ENCODE measurements at places on chromosomes 2 and 18.

DNA sequence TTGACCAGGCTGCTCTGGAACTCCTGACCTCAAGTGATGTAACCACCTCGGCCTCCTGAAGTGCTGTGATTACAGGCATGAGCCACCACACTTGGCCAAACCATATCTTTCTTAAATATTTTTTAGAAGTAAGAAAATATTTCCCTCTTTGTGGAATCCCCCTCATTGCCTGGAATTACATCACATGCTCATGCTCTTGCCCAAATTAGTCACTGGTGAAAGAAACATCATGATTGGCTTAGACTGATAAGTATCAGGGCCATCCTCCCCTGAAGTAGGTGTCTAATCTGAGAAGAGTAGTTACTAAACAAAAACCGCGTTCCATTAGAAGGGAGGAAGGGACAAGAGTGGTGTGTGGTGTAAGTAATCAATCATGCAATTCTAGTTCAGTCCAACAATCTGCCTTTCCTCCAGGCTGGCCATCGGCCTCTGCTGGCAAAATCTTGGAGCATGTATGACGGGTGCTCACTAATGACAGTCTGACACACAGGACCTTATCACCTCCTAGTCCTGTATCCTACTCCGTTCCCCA is 52.3 kb upstream of the SCG2 start:
- DNase-seq = no peak

- DNase-seq = no peak
Measured at GRCh38 chr2:190682168-190682567, 33.3 kb downstream of the NAB1 start.

GRCh38 chr2:58571181-58571852 is 330.2 kb upstream of the FANCL start:
- DNase-seq = no peak

DNA sequence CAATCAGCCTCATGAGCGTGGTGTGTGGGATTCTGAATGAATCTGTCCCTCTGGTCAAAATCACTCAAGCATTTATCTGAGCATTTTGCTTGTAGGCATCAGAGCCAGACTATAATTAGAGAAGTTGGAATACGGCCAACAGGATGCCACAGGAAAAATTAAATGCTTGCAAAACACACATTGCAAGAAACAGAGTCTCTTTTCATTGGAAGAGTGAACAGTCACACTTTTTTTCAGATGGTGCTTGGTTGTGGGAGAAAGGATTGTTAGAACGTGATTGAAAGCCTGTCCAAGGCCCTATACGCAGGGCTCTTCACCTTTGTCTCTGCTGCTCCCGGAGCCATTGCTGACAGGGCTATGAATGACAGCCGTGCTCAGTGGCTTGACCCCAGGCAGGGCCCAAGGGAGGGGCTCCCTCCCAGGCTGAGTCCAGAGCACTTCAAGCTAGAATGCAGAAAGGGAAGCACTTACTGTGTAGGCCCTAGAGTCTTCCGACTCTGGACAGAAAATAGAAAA is 59.8 kb downstream of the SNTG2 start:
- DNase-seq = no peak

- DNase-seq = no peak
Measured at GRCh38 chr2:120108049-120108448, 95.2 kb downstream of the EPB41L5 start.

DNA sequence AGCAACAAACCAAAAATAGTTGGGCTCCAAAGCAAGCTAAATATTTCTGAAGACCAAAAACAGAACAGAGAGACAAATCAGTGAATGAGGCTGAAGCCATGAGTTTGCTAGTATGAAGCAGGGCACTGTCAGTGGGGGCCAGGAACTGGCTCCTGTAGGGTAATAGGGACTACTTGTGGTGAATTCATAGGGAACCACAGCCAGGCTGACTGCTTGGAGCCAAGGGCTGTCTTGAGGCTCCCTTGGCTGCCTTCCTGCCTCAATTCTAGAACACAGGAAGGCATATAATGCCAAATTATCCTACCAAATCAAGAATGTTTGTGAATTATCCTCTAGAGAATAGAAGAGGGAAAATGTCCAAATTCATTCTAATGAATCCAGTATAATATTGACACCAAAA is 406.0 kb downstream of the CCDC85A start:
- DNase-seq = no peak

DNA sequence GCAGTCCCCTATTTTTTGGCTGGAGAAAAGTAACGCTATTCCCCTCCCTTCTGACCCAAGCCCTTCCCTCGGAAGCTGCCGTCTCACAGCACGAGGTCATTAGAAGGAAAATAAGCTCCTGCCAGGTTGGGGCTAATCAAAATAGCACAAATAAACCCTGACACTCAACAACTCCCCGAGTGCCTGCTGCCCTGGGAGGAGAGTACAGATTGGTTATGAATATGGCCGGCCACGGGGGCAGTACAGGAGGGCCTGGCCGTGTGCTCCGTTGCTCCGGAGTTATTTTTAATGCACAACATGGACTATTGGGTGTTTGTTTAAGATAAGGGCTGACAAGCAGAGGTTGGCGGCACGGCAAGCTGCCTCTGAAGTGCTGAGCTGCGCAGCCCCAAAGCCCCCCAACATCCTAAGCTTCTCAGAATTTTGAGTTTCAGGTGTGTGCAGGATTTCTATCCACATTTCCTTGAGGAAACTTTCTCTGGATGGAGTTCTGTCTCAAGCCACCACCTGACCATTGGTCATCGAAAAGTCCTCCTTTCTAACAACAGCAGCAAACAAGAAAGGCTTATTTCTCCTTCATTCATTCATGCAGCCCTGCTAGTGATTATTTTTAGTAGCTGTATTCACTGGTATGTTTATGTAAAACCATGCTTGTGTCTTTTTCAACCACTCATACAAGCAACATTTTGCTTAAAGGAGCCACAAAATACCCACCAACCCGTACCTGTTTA is 58.7 kb downstream of the PAX3 start:
- DNase-seq = no peak

- peak; percentile 10 for DNase-seq
Measured at GRCh38 chr18:79916546-79917168, 34.8 kb downstream of the SLC66A2 start.

DNA sequence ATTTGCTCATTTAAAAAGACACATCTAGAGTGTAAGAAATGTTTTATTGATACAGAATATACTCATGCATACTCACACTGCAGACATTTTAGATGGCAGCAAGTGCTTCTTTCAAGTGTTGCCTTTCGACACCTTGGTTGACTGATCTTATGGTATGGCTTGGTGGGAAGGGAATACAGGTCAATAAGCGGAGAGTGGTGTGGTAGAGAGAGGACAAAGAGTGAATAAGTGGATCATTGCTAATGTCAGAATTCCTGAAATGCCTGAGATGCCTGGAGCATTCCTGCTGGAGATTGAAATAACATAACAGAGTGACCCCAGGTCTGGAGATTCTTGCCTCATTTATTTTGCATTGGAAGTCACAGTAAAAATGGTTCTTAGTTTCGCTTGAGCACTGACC is 76.7 kb downstream of the RND3 start:
- no peak for DNase-seq

- no peak for DNase-seq
Measured at GRCh38 chr2:12076810-12077209, 330.4 kb downstream of the LPIN1 start.

DNA sequence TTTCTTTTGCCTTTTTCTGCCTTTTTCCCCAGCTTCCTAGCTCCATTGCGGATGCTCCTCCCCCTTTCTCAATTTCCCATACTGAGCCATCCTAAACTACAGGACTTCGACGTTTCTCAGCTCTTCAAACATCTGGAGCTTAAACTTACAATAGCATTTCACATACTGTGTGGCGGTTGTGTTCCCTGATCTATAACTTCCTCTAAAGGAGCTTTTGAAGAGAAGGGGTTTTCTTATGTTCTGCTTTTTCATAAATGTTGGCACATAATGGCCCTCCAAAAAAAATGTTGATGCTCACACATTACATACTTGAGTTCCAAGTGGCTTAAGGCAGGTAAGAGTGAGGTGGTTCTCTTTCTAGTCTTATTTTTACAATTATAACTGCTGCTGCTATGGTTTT is 87.4 kb downstream of the RNF144A start:
- no peak for DNase-seq

- no peak for DNase-seq
Measured at GRCh38 chr2:36528274-36528673, 69.7 kb downstream of the FEZ2 start.

DNA sequence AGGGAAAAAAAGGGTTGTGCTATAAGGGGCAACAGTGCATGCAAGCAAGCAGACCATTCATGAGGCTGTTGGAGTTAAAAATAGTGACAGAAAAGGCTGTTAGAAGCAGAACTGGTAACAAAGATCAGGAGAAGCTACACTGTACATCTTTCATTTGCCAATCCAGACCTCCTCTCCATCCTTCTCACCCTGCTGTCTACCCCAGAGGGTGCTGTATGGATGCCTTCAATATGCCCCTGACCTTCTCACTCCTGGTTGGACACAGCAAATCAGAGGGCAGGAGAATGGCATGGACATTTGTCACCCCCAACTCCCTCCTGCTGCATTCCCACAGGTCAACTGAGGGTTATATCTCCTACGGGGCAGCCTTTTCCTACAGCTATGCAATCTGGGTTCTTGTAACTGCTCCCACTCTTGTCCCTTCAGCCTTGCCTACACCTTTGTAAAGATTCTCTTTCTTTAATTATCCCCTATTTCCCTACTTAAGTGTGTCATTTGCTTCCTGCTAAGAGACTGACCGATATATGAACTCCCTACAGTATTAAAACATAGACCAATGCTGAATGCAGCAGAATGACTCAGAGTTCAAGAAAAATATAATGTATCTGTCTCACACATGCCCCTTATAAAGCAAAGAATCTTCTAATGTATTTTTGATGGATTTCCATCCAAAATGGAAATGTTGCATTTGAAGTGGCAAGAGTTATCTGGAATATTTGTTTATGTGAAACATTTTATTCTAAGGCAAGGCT is 169.2 kb upstream of the NCKAP5 start:
- no peak for DNase-seq

DNA sequence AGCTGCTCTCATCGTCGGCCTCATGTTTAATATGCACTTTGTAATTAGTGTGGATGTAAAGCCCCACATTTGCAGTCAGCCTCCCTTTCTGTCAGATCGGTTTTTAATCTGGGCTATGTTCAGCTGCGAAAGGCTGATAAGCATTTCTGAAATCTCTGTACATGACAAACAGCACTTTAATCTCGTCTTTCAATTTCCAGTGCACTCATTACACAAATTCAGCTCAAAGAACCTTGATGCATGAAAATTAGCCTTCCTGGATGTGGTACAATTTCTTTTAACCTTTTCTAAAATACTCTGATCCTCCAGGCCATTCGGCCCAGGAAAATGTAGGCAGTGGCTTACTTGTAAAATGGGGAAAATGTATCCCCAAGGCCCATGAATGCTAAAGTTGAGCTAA is 265.1 kb downstream of the RND3 start:
- no peak for DNase-seq

GRCh38 chr18:23662309-23663263 is at the start of gene ANKRD29:
Gene ANKRD29 (minus strand): TSS chr18:23662911. CDS start chr18:23662730, 181 bp downstream.
- peak; percentile 81 for DNase-seq

GRCh38 chr2:67169417-67170140 is 227.6 kb upstream of the ETAA1 start:
- no peak for DNase-seq

GRCh38 chr2:238645716-238646115 is 202.2 kb upstream of the TWIST2 start:
- DNase-seq = no peak

GRCh38 chr2:169828141-169828811 is 1.0 kb downstream of the UBR3 start:
- peak; percentile 46 for DNase-seq

DNA sequence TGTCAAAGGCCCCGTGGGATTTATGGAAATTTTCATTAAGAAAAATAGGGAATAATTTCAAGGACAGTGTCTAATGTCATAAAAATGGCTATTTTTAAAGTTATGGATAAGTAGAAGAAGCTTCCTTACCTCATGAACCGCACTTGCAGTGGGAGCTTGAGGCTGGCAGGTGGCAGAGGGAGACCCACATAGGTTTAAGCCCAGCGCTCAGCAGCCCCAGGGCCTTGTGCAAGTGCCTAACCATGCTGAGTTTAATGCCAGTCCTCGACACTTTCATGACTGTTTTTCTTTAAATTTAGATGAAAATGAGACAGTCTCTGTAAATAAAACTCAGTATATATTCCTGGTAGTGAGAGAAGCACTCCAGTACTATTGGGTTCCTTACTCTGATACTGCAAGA is 285.6 kb downstream of the CNTNAP5 start:
- no peak for DNase-seq

DNA sequence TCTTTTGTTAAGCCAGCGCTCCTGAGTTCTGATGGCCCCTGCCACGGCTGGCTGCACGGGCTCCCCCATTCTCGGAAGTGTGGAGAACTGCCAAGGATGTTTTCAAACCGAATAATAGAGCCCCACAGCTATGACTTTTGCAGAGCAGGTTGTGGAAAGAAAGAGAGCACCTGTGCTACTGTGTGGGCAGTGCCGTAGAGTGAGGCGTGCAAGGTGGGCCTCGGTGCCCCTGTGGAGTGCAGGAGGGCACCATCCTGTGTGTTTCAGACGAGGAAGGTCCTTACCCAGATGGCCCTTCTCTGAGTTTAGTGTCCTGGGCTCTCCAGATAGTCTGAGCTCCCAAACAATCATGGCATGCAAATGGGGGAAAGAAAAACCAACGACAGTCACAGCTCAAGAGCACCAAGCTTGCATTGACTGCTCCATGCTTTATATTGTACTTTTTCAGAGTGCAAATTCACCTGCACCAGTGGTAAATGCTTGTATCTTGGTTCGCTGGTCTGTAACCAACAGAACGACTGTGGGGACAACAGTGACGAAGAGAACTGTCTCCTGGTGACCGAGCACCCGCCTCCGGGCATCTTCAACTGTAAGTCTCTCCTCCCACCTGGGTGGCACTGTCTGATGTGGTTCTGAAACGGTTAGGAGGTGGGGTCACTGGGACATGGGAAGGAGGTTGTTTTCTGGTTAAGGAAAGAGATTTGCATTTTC is 219.4 kb downstream of the LDLRAD4 start:
- peak; percentile 54 for DNase-seq

Data from activated CD4-positive, alpha-beta memory T cell treated with anti-CD3 and anti-CD28 coated beads, Interleukin-2, amount 10 ng/mL, durations not matched to agents 7 days and 5 days (primary cell).